ENCODE measurements at places on chromosomes 1 and 21. TPM values are rescaled to one million over a fixed set of nuclear protein-coding genes. Genes with fewer than 3 reads are reported as not detected.

Gene EXTL1
- polyA plus RNA-seq: 4.2 TPM

Gene TXNDC12
- 29.3 TPM for polyA plus RNA-seq

Gene CYP4B1
- not detected for polyA plus RNA-seq

Gene EPHA2
- 8.9 TPM for polyA plus RNA-seq

Gene SMIM1
- polyA plus RNA-seq: 5.7 TPM

Gene LAMC1
- polyA plus RNA-seq: 293 TPM

Gene ALX3
- not detected for polyA plus RNA-seq

Gene CD84
- 3.2 TPM for polyA plus RNA-seq
